Stimulated activated CD8-positive, alpha-beta memory T cell treated with anti-CD3 and anti-CD28 coated beads, Interleukin-4, amount 100 ng/mL, for 1 hour (primary cell): ENCODE measurements at places on chromosomes 2 and 18.

- DNase-seq = no peak
Observed at GRCh38 chr2:60335533-60336237, 217.8 kb downstream of the BCL11A start.

DNA sequence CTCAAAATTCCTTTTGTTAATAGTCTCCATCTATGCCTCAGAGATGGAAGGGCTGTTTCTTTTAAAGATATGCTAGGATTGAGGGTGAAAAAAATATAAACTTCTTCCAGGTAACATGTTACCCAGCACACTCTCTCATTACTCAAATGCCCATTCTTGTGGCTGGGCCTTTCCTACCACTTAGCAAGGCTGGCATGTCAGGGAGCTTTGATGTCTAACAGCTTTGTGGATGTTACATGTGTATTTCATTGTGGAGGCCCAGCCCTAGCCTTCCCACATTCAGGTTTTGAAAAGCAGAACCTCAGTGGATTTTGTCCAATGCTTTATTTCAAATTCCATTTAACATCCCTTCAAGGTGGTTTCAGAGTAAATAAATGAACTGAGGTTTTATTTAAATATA is 191.4 kb downstream of the EPHA4 start:
- DNase-seq = no peak

GRCh38 chr2:131557558-131558321 is 30.1 kb downstream of the CCDC74A start:
- DNase-seq = no peak

GRCh38 chr18:73879766-73880165 is 267.9 kb downstream of the FBXO15 start:
- no peak for DNase-seq

GRCh38 chr2:104501342-104501741 is 352.6 kb upstream of the POU3F3 start:
- no peak for DNase-seq

DNA sequence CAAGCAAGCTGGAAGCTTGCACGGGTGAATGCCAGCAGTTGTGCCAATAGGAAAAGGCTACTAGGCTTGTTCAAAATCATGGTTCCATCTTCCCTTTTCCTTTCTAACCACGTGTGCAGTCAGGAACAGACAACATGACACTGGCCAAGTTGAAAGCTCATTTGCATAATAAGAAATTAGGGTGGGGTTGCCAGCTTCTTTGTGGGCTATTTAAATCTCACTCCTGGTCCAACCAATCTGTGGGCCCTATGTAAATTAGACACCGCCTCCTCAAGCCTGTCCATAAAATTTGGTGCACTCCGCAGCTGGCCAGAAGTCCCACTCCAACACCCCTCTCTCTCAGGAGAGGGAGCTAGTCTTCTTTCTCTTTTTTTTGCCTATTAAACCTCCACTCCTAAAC is 1948.4 kb upstream of the PIK3C3 start:
- no peak for DNase-seq
